Activated CD8-positive, alpha-beta memory T cell treated with anti-CD3 and anti-CD28 coated beads for 1 hour (primary cell): ENCODE measurements at places on chromosomes 11 and 22.

DNA sequence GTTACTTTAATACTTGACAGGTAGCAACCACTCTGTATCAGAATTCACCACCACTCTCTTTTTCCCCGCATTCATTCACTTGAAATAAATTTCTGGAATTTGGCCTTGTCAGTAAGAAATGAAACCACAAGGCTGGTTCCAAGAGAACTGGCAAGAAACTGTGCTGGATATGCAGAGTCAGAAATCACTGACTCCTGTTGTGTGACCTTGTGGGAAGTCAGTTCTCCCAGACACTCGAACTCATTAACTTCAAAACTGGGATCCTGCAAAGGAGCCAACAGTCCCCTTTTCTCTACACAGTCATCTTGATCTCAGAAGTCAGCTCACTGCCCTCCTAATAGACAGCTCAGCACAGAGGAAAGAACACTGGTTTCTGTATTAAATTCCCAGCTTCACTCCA is 142.7 kb downstream of the LRRC4C start:
- no peak for DNase-seq

DNA sequence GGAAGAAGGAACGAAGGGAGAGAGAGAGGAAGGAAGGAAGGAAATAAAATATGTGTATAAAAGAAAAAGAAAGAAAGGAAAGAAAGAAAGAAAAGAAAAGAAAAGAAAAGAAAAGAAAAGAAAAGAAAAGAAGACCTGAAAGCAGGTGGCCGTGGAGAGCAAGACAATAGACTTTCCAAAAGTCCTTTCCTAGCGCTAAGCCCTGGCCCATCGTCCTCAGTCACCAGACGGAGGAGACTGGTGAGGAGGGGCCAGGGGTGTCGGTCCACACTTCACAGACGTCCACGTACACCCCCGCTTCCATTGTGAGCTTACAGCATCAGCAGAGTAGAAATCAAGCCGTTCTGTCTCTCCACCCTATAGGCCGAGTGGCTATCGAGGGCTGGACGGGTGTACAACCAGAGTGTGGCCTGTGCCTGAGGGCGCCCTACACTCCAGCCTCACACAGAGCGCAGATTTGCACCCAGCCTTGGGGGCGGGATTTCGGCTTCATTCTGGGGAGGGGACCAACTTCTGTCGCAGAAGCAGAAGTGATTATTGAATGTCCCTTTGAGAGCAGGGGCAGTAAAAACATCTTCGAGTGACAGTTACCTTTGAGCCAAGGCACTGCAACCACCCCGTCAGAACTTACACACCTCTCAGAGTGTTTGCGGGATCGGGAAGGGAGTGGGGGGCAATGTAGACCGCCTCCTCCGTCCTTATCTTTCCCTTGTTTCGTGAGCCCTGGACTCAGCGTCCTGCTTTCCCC is 2.0 kb upstream of the BSX start:
- no peak for DNase-seq

DNA sequence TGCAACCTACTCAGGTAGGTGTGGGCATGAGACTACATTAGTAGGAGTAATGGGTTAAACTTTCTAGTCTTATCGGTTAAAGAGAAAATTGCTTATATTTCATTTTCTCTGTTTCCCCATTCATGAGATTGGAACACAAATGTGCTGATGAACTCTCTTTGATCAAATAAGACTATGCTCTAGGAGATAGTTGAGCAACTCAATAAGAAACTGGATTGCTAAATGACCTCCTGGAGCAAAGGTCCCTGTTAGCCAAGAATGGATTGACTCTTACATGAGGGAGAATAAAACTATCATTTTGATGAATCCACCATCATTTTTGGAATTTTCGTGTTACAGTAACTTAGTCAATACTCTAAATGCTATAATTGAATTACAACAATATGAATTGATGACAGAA is 11.1 kb upstream of the NOX4 start:
- DNase-seq: no peak

DNA sequence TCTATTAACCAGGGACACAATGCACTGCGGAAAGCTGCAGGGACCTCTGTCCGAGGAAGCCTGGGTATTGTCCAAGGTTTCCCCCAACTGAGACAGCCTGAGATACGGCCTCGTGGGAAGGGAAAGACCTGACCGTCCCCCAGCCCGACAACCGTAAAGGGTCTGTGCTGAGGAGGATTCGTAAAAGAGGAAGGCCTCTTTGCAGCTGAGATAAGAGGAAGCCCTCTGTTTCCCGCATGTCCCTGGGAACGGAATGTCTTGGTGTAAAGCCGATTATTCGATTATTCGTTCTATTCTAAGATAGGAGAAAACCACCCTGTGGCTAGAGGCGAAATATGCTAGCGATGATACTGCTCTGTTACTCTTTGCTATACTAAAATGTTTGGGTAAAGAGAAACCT is 5.2 kb downstream of the BET1L start:
- DNase-seq: no peak

GRCh38 chr11:113119074-113119473 is 157.9 kb downstream of the NCAM1 start:
- no peak for DNase-seq

GRCh38 chr11:34219941-34220370 is 114.5 kb downstream of the NAT10 start:
- no peak for DNase-seq

- no peak for DNase-seq
Measured at GRCh38 chr22:36548606-36549005, 19.6 kb upstream of the EIF3D start.

DNA sequence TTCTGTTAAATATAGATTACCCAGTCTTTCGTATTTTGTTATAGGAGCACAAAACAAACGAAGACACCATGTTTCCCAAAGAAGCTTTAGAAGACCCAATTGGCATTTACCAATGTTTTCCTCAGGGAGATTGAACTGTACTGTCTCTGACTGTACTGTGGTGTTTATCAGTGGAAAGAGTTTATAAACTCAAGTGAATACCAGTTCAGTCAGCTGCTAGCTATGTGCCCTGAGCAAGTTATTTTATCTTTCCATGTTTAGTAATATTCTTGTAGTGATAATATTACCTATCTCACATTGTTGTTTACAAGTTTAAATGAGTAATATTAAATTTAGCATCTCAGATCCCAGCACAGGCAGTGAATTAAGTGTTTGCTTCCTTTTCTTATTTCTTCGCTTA is 773.2 kb downstream of the KCNA4 start:
- DNase-seq: no peak

DNA sequence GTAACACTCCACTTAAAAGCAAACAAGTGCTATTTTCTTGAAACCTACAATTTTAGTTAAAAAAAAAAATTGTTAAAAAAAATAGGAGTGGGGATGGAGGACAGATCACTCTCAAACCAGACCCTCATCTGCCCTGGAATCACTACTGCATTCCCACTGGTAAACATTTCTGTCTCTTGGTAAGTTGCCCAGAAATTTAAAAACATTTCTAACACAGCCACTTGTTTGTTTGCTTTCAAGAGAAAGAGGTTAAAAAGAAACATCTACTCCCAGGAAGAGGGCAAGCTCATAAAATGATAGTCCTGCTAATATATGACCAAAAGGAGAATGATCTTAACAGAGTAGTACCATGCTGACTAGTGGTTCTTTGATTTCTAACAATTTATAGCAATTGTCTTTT is 83.3 kb downstream of the SGSM3 start:
- DNase-seq: no peak

DNA sequence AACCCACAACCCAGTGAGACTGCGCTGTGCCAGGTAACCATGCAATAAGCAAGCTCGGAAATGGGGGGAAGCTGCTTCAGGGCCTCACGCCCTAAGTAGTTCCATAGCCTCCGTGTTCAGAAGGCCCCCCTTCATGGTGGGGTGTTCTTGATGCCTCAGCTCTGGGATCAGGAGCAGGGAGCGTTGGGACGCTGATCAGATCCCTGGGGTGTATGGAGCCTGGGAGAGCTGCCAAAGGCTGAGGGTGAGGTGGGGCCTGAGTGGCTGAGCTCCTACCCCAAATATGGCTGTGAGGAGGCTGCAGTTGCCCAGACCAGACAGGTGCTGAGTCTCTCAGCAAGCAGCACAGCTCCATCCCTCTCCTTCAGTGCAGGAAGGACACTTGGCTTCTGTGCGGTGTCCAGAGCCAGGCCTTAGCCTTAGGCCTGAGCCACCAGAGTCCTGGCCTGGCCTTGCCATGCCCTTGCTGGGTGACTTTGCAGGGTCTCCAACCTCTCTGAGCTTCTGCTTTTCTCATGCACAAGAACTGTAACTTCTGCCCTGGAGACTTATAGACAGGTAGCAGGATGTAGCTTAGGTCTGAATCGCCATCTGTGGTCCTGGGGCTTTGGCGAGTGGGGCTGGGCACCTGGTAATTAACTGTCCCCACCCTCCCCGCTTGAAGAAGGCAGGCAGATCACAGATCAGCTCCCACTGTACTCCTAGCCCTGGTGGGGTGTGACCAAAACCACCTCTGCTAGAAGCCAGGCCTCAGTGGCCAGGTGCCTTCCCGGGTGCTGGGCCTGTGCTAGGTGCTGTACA is 5.3 kb downstream of the MMP11 start:
- no peak for DNase-seq

GRCh38 chr11:1442163-1442562 is 44.4 kb downstream of the MOB2 start:
- no peak for DNase-seq

DNA sequence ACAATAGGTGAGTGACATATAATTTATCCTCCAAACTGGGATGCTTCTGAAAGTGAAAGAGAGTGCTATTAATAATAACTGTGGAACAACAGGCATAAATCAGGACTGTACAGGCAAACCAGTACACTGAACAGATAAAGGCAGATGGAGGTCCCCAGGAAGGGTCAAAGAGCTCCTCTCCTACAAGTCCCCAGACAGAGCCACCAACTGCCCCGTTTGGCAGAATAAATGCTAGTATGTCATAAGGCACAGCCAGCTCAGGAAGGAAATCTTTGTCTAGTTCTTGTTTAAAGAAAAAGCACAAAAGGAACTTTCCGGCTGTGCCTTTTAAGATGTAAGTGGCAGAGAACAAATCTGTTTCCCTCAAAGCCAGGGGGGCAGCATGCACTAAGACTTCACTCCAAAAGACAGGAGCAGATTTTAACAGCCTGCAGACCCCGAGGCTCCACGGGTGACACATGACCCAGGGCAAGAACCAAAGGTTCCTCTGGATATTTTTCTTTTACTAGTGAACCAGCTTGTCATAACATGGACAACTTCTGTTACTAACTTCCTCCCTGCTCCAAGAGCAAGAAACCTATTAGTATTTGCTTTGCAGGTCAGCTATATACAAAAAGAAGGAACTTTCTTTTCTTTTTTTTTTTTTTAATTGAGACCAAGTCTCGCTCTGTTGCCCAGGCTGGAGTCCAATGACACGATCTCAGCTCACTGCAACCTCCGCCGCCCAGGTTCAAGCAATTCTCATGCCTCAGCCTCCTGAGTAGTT is 50.2 kb downstream of the MYH9 start:
- no peak for DNase-seq

DNA sequence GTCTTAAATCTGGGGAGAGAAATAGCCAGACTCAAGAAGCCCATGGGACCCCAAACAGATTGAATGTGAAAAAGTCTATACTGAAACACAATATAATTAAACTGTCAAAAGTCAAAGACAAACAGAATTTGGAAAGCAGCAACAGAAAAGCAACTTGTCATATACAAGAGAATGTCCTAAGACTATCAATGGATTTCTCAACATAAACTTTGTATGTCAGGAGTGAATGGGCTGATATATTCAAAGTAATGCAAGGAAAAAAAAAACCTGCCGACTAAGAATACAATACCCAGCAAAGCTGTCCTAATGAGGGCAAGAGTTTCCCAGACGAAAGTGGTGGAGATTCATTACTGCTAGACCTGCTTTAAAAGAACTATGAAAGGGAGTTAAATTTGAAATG is 73.2 kb downstream of the TBC1D22A start:
- DNase-seq: no peak

- no peak for DNase-seq
Measured at GRCh38 chr22:26939466-26939865, 282.1 kb downstream of the MIAT start.

GRCh38 chr11:2466869-2467694 is 22.3 kb downstream of the KCNQ1 start:
- no peak for DNase-seq

DNA sequence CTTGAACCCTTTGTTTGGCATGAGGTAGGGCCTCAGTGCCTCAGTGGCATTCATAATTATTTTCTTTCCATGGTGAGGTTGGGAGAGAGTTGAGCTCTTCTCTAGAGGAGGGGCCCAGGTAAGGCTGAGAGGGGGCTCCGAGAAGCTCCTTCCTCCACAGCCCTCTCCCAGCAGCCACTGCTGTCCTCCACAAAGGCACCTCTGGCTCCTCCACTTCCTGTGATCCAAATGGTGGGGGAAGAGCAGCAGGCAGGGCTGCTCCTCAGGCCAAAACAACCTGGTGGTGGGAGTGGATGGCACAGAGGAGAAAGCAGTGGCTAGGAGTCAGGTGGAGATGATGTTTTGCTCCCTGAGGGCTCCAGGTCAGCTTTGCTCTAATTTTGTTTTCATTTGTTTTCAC is 13.3 kb downstream of the ROBO4 start:
- DNase-seq: no peak

DNA sequence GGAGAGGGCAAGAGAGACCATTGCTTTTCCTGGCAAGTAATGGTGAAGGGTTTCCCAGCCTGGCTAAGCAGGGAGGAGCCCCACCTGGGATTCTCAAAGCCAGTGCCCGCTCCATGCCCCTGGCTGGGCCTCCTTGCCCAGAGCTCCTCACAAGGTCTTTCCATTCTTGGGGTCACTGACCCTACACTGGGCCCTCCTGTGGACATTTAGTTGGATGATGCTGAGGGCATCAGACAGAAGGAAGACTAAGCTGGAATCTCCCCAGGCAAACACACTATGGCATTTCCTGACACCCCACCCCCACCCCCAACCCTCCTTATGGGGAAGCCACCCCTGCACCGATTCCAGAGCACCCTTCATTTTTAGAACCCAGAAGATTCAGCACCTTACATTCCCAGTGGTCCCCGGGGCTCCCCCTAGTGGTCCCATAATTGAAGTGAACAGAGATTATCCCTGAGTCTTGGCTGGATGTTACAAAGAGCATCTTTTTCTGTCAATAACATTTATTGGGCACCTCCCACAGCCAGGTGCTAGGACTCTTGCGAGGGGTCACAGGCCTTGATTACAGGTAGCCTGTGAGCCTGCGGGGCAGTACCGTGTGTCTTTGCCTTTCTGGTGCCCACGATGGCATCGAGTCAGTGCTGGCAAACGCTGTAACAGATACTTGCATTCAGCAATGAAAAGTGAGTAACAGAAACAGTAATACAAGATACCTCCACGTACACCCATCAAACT is 548.5 kb downstream of the BUD13 start:
- no peak for DNase-seq

GRCh38 chr11:10301656-10302358 is 3.1 kb upstream of the ADM start:
- DNase-seq: no peak

- no peak for DNase-seq
Measured at GRCh38 chr22:23939017-23939357, 22.0 kb downstream of the GSTT2B start.

GRCh38 chr11:111454561-111455192 is 57.5 kb downstream of the BTG4 start:
- no peak for DNase-seq

DNA sequence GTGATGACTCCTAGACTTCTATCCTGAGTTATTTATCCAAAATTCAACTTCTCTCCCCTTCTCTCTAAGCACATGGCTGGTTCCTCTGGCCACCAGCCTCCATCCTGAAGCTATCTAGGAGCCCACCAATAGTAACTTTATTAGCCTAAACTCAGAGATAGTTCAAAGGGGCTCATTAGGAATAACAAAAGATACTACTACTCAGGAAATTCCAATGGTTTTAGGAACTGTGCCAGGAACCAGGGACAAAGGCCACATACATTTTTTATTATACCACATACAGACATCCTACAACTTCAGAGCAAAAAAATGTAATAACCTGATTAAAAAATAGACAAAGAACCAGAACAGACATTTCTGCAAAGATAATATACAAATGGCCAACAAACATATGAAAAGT is 27.9 kb downstream of the SLC25A17 start:
- DNase-seq: no peak
